ENCODE measurements at places on chromosomes 6 and 20.

- no peak for DNase-seq
Observed at GRCh38 chr6:90264561-90264960, 32.1 kb downstream of the BACH2 start.

DNA sequence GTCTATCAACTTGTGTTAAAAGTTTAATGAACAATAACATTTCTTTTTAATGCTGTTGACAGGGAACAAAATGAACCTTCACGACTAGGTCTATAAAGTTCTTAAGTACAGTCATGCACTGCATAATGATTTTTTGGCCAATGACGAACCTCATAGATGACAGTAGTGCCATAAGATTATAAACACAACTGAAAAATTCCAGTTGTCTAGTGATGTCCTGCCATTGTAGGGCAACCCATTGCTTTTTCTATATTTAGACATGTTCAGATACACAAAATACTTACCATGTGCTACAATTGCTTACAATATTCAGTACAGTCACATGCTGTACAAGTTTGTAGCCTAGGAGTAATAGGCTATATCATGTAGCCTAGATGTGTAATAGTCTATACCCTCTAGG is 93.6 kb downstream of the SYNE1 start:
- no peak for DNase-seq

DNA sequence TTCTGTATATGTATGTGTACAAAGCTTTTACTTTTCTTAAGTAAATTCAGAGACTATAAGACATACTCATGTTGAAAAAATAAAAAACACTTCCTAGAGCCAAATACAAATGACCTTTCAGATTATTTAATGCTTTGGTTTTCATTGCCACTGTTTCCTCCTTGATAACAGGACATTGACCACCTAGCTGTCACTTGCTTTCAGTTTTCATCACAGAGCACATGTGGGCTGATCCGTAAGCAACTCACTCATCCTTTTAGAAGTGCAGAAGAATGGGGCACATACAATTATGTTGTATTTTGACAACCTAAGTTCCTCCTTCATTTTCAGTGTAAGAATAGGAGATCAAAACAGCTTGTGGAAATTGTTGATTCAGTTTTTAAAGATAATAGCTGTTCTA is 6.2 kb downstream of the ZBTB2 start:
- peak; percentile 32 for DNase-seq

GRCh38 chr20:46117704-46118467 is at the start of gene CD40:
CD40 (plus strand) TSS chr20:46118314; CDS start chr20:46118344, 30 bp downstream.
- peak; percentile 46 for DNase-seq

DNA sequence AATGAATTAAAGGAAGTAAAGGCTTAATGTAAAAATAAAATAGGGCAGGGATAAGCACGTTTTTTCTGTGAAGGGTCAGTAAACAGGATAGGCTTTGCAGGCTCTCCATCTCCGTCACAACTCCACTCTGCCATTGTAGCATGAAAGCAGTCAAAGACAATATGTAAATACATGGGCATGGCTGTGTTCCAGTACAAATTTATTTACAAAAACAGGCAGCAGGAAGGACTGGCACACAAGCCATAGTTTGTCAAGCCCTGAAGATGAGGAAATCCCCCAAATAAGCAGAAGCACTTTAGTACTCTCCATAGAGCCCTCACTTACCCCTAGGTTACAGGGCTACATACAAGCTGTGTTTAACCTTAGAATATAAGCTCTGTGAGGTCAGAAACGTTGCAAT is 8.9 kb upstream of the FBXO9 start:
- DNase-seq = peak; percentile 54

DNA sequence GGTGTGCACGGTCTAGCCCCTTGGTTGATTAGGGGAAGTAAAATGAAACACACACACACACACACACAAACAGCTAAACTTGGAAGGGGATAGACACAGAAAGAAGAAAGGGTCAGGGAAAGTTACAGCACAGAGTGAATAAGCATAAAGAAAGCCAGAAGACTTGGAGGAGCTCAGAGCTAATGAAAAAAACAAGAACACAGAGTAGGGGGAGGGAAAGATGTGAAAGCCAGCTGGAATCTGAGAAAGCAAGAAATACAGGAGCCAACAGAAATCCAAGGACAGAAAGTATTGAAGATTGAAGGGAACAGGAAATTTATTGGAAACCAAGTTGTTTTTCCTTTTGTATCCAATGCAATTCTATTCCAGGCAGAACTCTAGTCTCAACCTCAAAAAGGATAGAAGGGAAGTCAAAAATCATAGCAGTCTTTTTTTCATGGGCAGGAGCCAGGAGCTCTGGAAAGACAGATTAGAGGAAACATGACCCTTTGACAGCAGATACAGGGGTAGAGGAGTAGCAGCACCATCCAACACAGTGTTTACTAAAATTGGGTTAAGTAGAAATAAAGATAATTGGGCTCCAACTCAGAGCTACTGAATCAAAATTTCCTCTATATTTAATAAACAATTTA is 10.1 kb downstream of the HMGCLL1 start:
- no peak for DNase-seq

- DNase-seq = no peak
Observed at GRCh38 chr20:36093804-36094145, 60.8 kb upstream of the EPB41L1 start.
